ENCODE measurements at places on chromosomes 3 and 15. TPM values are rescaled to one million over a fixed set of nuclear protein-coding genes. Genes with fewer than 3 reads are reported as not detected.
A peak's percentile ranks its signal among the peaks of the same experiment; 100 is the strongest.

GRCh38 chr3:36842275-36842674, 77.9 kb upstream of the DCLK3 start:
- peak; percentile 9 for DNase-seq

- DNase-seq: no peak
These were observed 40.6 kb upstream of the FLNB start for GRCh38 chr3:57967590-57967989.

GRCh38 chr3:12983319-12983718, 89.9 kb downstream of the IQSEC1 start:
- DNase-seq: no peak

- no peak for DNase-seq
These were observed 231.9 kb downstream of the DTWD1 start for GRCh38 chr15:49852756-49853155.

Gene RETNLB
- not detected for total RNA-seq

Gene EID1
- total RNA-seq: 34.5 TPM

Gene PRSS50
- not detected for total RNA-seq

Gene CCNDBP1
- 81.1 TPM for total RNA-seq

Gene PEX5L
- not detected for total RNA-seq

Gene MINAR1
- 0.22 TPM for total RNA-seq
